ENCODE measurements at places on chromosomes 7 and 10.

DNA sequence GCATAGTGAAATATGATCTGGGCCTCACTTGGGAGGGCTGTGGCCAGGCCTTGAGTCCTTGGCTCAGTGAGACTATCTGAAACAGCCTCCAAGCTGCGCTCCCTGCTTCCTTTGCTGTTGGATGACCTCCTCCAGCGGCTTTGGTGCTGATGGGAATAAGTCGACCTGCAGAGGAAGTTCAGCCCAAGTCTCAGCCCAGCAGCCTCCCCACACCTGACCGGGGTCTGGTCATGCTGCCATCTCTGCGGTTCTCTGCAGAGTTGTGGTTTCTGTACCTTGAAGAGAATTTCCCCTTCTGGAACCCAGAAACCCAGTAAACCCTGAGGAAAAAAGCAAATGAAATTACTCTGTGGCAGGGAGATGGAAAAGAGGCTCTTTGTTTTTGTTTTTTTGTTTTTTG lies 4.6 kb upstream of the RBAK start:
- no peak for DNase-seq

DNA sequence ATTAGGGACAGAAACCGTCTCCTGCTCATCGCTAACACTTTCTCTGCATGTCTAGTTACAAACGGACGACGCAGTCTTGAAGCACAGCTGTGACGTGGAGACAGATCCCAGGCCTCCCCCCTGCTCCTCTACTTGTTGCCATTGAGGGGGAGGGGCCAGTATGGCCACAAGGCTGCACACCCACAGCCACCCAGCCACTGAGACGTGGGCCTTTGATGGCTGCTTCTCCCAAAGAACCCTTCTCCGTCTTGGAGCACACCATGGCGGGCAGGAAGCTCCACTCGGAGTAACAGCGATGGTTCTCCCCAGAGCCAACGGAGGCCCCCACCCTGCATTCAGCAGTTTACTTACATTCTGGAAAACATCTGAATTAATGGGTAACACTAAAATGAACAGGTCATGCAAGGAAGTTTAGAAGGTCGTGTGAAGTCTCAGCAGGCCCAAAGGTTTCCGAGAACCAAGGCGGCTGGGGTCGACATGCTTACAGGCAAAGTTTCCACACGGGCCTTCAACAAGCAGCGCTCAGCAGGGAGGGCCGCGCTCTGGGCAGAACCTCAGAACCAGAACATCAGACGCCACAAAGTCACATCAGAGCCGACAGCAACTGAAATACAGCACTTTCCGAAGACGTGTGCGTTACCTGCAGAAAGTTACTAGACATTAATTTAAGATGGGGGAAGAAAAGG lies 169.6 kb downstream of the DIP2C start:
- DNase-seq, result no peak

GRCh38 chr7:105020926-105021325 lies 6.9 kb downstream of the KMT2E start:
- DNase-seq, result no peak

DNA sequence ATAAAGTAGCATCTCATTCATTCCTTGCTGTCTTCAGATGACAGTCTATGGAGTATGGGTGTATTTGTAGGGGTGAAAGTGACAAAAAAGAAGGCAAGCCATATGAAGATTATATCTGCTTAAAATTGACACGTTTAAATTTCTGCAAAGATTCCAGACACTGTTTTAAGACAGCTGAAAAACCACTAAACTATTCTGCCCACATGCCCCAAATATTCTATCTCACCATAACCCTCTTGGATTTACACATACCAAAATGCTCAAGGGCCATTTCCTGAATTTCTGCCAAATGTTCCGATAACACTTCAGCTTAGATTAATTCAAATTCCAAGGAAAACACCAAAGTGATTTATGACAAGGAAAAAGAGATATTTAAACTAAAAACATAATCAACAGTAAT lies 99.9 kb upstream of the IL6 start:
- DNase-seq, result no peak

DNA sequence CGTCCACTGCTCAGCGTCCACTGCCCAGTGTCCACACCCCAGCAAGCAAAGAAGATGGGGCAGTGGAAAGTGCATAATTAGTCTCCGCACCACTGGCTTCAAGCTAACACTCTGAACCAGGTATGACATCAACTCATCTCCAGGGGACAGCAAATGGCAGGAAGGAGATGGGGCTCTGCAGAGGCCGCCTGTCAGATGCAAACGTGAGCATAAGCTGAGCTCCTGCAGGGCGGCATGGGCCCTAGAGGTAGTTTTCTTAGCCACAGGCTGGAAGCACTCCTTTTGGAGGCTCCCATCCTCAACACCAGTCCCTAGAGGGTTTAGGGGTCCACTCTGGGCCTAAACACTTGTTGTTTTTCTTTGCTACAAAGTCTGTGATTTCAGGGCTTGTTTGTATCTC lies 335.8 kb upstream of the MKI67 start:
- DNase-seq, result no peak

DNA sequence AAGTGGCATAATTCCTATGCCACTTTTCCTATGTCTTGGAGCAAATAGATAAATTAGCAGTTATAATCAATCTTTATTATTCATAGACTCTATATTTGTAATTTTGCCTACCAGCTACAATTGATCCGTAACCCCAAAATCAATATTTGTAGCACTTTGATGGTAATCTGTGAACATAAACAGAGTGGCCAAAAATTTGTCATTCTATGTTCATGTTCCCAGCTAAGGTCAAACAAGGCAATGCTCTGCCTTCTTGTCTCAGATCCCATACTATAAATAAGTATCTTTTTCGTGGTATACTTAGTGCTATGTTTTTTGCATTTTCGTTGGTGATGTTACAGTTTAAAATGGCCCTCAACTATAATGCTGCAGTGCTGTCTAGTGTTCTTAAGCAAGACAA lies 228.5 kb downstream of the FZD1 start:
- no peak for DNase-seq

- DNase-seq, result no peak
These were observed 364.2 kb downstream of the ANKRD30A start for GRCh38 chr10:37489658-37490003.

- no peak for DNase-seq
These were observed 55.5 kb downstream of the PLXNA4 start for GRCh38 chr7:132520591-132521280.

GRCh38 chr10:71496927-71497762 lies 100.4 kb downstream of the CDH23 start:
- no peak for DNase-seq

- no peak for DNase-seq
These were observed 275.1 kb downstream of the DOCK4 start for GRCh38 chr7:111931016-111931517.

DNA sequence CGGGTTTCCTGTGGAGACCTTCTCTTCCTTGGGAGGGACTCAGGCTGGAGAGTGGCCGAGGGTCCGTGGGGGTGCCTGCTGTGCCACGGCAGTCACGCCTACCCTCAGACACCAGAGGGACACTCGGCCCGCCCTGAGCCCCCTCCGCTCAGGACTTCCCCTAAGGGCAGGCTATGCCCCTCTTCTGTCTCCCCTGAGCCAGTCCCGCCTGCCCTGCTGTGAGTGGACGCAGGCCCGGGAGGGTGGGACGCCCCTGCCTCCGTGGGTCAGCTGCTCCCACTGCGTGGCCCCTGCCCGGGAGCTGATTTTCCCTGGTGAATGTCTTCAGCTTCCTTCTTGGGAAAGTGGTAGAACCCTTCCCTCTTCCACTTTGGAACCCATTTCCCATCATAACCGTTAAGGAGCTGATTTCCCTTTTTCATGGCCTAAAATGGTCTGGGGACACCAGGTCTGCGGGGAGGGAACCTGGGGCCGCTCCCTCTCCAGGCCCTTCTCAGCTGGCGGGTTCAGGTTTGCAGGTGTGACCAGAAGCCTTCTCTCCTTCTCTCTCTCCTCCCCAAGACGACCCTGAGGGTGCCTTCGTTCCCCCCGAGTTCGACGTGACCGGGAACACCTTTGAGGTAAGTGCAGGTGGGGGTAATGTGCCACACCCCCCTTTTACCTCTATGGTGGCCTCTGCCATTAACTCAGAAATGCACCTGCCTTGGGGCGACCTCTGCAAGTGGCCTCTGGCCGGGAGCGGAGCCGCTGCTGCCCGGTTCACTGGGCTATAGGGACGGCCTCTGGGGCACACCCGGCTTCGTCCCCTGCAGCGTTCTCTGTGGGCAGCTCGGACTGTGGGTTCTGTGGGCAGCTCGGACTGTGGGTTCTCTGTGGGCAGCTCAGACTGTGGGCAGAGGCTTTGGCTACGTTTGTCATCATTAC lies 7.9 kb downstream of the KNDC1 start:
- DNase-seq, result no peak

GRCh38 chr7:72391821-72392377 lies 20.2 kb downstream of the CALN1 start:
- DNase-seq, result no peak

DNA sequence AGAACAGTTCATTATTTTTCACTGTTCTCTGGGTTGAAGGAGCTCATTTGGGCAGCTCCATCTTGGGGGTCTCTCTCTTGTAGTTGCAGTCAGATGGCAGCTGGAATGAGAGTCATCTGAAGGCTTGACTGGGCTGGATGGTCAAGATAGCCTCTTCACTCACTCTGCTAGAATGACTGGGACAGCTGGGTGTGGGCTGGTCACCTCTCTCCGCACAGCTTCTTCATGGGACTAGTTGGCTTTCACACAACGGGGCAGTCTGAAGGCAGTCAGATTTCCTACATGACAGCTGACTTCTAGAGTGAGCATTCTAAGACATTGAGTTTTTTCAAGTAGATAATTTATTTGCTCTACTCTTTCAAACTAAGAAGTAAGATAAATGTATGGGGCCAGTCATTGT lies 13.1 kb downstream of the PLEKHA1 start:
- no peak for DNase-seq

GRCh38 chr10:101380353-101381017 lies 26.5 kb downstream of the BTRC start:
- no peak for DNase-seq

GRCh38 chr10:34581801-34582532 lies 233.1 kb downstream of the PARD3 start:
- DNase-seq, result no peak

GRCh38 chr7:113657603-113658002 lies 261.2 kb downstream of the PPP1R3A start:
- no peak for DNase-seq

- no peak for DNase-seq
These were observed 3.9 kb downstream of the PIK3AP1 start for GRCh38 chr10:96716390-96716789.

GRCh38 chr7:17530244-17530643 lies 231.8 kb downstream of the AHR start:
- no peak for DNase-seq

Data from activated CD4-positive, CD25-positive, alpha-beta regulatory T cell (primary cell).